GM23248 (cell line): ENCODE measurements at places on chromosomes 16 and 17. TPM values are rescaled to one million over a fixed set of nuclear protein-coding genes. Genes with fewer than 3 reads are reported as not detected.

GRCh38 chr17:76953946-76954345 lies 85.7 kb downstream of the MGAT5B start:
- peaks cover 24% of the 10 kb centered on the region for H3K27me3 ChIP-seq
- peaks cover 5% of the 10 kb centered on the region; the same call in 1 of the 2 replicates for H3K4me1 ChIP-seq
- H3K27ac ChIP-seq: no peak overlapping the region

C17orf78 gene
- polyA plus RNA-seq: not detected in 2 replicates

- H3K4me3 ChIP-seq: no peak within 1 kb of the TSS
- no peaks in the 10 kb centered on the region for H3K4me1 ChIP-seq
- H3K27me3 ChIP-seq: peaks cover 8% of the 10 kb centered on the region; the same call in 1 of the 2 replicates
- H3K36me3 ChIP-seq: no peaks in the 10 kb centered on the region
- H3K27ac ChIP-seq: no peak within 1 kb of the TSS
- no peak for DNase-seq
Observed at GRCh38 chr16:5065813-5066212, at the start of gene C16orf89. Gene C16orf89 (minus strand): TSS chr16:5065956. CDS start chr16:5065908, 48 bp downstream.

GRCh38 chr17:58531661-58532554 lies 17.5 kb upstream of the MTMR4 start:
- H3K36me3 ChIP-seq: no peaks in the 10 kb centered on the region
- H3K4me1 ChIP-seq: peaks cover 11% of the 10 kb centered on the region; the same call in 1 of the 2 replicates
- H3K4me3 ChIP-seq: peak overlapping the region; percentile 62
- no peaks in the 10 kb centered on the region; the same call in 1 of the 2 replicates for H3K27me3 ChIP-seq
- H3K27ac ChIP-seq: no peak overlapping the region

GRCh38 chr16:66480265-66481080 lies 53.4 kb downstream of the BEAN1 start:
- DNase-seq: no peak
- H3K27ac ChIP-seq: no peak overlapping the region
- no peaks in the 10 kb centered on the region for H3K36me3 ChIP-seq
- H3K27me3 ChIP-seq: no peaks in the 10 kb centered on the region

SKA2 gene
- polyA plus RNA-seq: 39.3 and 39.9 TPM in 2 replicates

PDILT gene
- polyA plus RNA-seq: not detected in 2 replicates

KIF18B gene
- 4.5 and 4.6 TPM in 2 replicates for polyA plus RNA-seq

DNA sequence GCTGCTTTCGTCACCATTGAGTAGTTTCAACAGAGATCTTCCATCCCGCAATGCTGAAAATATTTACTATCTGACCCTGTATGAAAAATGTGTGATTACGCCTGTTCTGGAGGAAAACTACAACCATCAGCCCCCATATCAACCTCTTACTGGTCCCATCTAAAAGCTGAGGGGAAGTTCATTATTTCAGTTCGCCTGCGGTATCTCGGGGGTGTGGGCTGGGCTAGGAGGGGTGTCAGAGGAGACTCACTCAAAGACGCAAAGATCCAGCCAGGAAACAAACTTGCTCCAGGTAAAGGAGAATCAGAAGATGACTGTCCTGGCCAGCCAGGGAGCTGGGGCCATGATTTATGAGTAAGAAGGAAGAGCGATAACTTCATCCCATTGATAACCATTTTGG lies 13.7 kb downstream of the CACNG1 start:
- H3K27me3 ChIP-seq: no peaks in the 10 kb centered on the region
- H3K36me3 ChIP-seq: no peaks in the 10 kb centered on the region
- no peaks in the 10 kb centered on the region for H3K4me1 ChIP-seq

DNA sequence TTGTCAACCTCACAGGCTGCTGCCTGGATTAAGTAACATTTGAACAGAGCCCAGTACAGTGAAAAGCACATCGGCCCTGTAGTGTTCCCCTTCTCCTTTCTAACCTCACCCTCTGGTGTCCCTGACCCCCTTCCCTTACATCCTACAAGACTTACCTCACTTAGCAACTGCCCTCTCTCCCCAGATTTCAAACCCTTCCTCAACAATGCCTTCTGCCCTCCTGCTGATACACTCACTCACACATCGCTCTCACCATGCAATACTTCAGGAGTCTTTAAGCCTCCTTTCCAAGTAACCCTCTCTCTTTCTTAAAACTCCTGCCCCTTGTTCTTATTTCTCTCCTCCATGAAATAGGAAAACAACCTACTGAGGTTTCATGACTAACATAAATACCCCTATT lies 17.8 kb downstream of the ZZEF1 start:
- H3K4me1 ChIP-seq: no peaks in the 10 kb centered on the region
- peaks cover 17% of the 10 kb centered on the region; the same call in 1 of the 2 replicates for H3K36me3 ChIP-seq
- H3K4me3 ChIP-seq: no peak overlapping the region
- no peak for DNase-seq
- no peak overlapping the region for H3K27ac ChIP-seq

GRCh38 chr16:54066451-54067105 lies 220.0 kb downstream of the IRX3 start:
- H3K36me3 ChIP-seq: no peaks in the 10 kb centered on the region
- H3K27me3 ChIP-seq: no peaks in the 10 kb centered on the region
- no peak overlapping the region for H3K27ac ChIP-seq
- no peaks in the 10 kb centered on the region for H3K4me1 ChIP-seq
- no peak overlapping the region for H3K4me3 ChIP-seq

GRCh38 chr16:85761861-85762260 lies 11.0 kb upstream of the C16orf74 start:
- DNase-seq: no peak
- 0 out of 2 replicates have a peak, but pooled peaks cover 7% of the 10 kb centered on the region for H3K4me1 ChIP-seq
- H3K4me3 ChIP-seq: no peak overlapping the region

- H3K4me3 ChIP-seq: no peak overlapping the region
- no peak for DNase-seq
- H3K27ac ChIP-seq: no peak overlapping the region
- no peaks in the 10 kb centered on the region for H3K27me3 ChIP-seq
- no peaks in the 10 kb centered on the region for H3K4me1 ChIP-seq
- H3K36me3 ChIP-seq: no peaks in the 10 kb centered on the region
Observed at GRCh38 chr16:80759419-80760162, 44.8 kb downstream of the CDYL2 start.

DNA sequence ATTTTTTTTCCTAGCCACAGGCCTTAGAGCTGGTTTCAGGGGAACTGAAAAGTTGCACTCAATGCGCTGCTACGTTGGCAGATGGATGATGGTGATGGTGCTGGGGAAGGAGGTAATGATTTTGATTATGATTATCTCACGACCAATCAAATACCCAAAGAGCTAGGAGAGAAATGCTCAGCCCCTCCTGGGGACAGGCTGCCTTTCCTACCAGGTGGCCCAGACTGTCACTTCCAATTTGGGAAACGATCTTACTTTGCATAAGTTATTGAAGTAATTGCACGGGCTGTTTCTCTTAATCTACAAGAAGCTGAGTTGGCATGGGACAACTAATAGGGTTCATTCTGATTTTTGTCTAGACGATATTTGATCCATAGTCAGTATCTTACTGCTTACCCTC lies 379.7 kb upstream of the EEF2KMT start:
- no peaks in the 10 kb centered on the region for H3K27me3 ChIP-seq
- H3K4me3 ChIP-seq: no peak overlapping the region
- H3K36me3 ChIP-seq: no peaks in the 10 kb centered on the region
- no peak overlapping the region for H3K27ac ChIP-seq

- H3K27me3 ChIP-seq: no peaks in the 10 kb centered on the region
- no peak overlapping the region for H3K4me3 ChIP-seq
- no peak for DNase-seq
- no peak overlapping the region for H3K27ac ChIP-seq
Observed at GRCh38 chr17:81378941-81379511, 16.2 kb upstream of the BAHCC1 start.

GRCh38 chr17:4409659-4410058 lies 24.1 kb upstream of the SPNS3 start:
- H3K27ac ChIP-seq: no peak overlapping the region
- no peaks in the 10 kb centered on the region for H3K27me3 ChIP-seq
- H3K4me3 ChIP-seq: no peak overlapping the region
- H3K36me3 ChIP-seq: no peaks in the 10 kb centered on the region
- H3K4me1 ChIP-seq: no peaks in the 10 kb centered on the region
- DNase-seq: peak; percentile 35

SCIMP gene
- 0.11 and 0.30 TPM in 2 replicates for polyA plus RNA-seq

- no peak overlapping the region for H3K27ac ChIP-seq
- H3K36me3 ChIP-seq: no peaks in the 10 kb centered on the region
Observed at GRCh38 chr16:85168732-85169256, 56.5 kb upstream of the CIBAR2 start.

ETV4 gene
- 2.6 and 2.8 TPM in 2 replicates for polyA plus RNA-seq

- H3K36me3 ChIP-seq: no peaks in the 10 kb centered on the region
- H3K4me3 ChIP-seq: peak overlapping the region; percentile 44; the same call in 1 of the 2 replicates
- peak overlapping the region; percentile 79 for H3K27ac ChIP-seq
- H3K4me1 ChIP-seq: peaks cover 15% of the 10 kb centered on the region
- no peaks in the 10 kb centered on the region for H3K27me3 ChIP-seq
- peak; percentile 54 for DNase-seq
Observed at GRCh38 chr16:17591655-17592405, 121.1 kb upstream of the XYLT1 start.

GNAO1 gene
- polyA plus RNA-seq: 0.18 TPM in 1 of 2 replicates, not detected in the other

KRTAP2-1 gene
- not detected in 2 replicates for polyA plus RNA-seq
